Naive thymus-derived CD4-positive, alpha-beta T cell (primary cell): ENCODE measurements at places on chromosomes 5 and 9.

GRCh38 chr9:120324996-120325642 is 254.8 kb downstream of the CDK5RAP2 start:
- DNase-seq = no peak

- DNase-seq = no peak
These were observed 150.3 kb downstream of the CDH18 start for GRCh38 chr5:19837536-19838174.

GRCh38 chr5:115571441-115571878 is 26.9 kb upstream of the FEM1C start:
- DNase-seq = no peak

- DNase-seq = no peak
These were observed 22.7 kb downstream of the GRIA1 start for GRCh38 chr5:153513156-153513555.

GRCh38 chr5:142544071-142544753 is 141.7 kb downstream of the FGF1 start:
- no peak for DNase-seq

DNA sequence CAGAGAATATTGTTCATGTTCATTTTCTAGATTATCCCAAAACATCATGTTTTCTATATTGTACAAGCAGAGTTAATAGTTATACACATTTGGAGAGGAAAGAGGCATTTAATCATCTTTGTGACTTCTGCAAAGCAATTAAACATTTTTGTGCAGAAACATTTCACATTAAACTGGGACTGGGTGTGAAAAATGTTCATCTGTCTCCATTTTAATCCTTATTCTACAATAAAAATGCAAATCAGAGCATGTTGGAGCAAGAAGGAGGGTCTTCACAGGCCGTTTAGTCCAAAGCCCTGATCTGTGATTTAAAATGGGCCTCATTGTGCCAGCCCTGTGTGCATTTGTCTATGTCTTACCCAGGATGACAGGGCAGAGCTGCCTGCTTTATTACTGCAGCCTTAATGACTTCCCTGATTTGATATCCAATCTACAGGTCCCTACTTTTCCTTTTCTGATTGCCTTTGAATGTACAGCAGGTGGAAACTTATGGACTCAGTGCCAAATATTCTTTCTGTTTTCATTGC is 183.5 kb downstream of the CAVIN4 start:
- no peak for DNase-seq

DNA sequence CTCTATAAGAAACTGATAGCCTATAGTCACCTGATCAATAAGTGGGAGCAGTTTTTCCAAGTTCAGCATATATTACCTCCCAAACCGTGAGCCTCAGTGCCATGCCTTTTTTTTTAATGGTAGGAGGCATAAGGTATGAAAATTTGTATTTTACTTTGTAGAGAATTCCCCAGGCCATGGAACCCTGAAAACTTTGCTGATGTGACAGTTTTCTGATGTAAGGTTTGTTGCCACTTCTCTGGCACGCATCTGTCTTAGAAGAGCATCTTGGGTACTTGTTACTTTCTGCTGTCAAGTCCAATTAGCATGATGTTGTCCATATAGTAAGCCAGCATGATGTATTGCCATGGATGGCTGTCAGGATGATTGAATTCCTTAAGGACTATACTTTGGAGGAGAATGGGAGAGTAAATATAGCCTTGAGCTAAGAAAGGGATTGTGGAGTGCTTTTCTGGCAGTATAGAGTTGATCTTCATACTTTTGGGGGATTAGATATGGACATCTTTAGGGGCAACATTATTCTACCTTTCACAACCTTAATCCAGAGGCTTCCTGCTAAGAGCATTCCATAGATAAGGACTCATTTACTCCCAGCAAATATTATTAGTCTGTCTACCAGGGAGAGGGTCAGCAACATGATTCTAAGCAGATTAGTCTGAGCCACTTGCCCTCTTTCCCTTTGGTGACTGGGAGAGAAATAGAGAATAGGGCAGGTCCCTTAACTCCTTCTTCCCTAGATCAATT is 389.6 kb downstream of the YTHDC2 start:
- DNase-seq = no peak

GRCh38 chr9:114452219-114453165 is 52.8 kb downstream of the WHRN start:
- DNase-seq = peak; percentile 45

DNA sequence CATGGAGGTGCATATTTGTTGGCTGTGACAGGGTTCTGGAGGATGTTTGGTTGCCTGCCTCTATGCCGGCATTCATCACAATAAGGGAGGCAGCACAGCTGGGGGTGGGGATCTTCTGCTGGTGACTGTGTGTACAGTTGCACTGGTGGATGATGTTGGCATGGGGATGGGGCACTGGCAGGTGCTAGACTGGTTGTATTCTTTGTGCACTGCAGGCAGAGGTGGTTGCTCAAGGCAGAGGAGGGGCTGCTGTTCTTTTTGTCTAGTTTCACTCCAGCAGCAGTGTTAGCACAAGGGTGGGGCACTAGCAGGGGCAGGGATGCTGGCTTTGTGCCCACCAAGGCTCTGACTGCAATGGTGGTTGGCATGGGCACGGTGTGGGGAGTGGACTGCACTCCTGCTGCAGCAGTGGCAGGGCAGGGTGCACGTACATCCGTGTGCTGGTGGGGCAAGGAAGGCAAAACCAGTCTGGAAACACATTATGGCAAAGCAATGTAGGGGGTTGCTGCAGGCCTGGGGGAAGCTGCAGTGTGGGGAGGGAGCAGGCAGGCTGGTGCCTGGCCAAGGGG is 69.3 kb downstream of the ISOC1 start:
- no peak for DNase-seq

- DNase-seq = no peak
These were observed 57.7 kb upstream of the CPEB4 start for GRCh38 chr5:173830421-173830820.

DNA sequence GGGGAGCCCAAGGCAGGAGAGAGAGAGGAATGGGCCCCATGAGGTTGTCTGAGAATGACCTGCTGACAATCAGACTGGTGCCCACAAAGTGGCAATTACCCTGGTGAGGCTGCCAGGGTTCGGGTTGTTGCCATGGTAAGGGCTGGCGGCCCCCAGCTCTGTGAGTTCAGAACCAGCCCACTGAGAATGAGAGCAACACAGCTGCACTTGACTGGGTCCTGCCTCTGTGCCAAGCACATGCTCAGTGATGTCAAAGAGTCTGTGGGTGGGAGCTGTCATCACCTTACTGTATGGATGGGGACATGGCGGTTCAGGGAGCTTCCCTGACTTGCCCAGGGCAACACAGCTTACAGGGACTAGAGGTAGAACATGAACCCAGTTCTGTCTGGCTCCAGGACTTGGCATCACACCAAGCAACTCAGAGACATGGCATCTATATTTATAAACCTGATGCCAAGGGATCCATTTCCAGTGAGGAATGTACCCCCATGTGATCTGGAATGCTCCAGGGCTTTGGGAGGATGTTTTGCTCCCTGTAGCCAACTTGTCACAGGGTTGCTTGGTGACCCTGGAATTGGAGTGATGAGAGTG is 38.2 kb upstream of the TEX48 start:
- no peak for DNase-seq

- no peak for DNase-seq
These were observed 19.4 kb downstream of the IPO11 start for GRCh38 chr5:62431735-62432620.

DNA sequence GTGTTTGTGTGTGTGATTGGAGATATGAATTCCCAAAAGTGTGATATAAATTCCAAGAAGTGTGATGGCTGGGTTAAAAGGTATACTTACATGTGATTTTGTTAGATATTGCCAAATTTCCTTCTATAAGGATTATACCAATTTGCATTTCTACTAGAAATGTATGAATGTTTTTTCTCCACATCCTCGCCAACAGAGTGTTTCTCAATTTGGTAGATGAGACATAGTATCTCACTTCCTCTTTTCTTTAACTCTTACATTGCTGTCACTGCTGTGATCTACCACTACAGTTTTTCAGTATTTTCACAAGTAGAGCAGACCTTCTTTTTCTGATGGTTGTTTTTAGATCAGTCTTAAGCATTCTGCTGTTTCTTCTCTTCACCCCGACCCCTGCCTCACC is 111.3 kb downstream of the FER start:
- DNase-seq = no peak

DNA sequence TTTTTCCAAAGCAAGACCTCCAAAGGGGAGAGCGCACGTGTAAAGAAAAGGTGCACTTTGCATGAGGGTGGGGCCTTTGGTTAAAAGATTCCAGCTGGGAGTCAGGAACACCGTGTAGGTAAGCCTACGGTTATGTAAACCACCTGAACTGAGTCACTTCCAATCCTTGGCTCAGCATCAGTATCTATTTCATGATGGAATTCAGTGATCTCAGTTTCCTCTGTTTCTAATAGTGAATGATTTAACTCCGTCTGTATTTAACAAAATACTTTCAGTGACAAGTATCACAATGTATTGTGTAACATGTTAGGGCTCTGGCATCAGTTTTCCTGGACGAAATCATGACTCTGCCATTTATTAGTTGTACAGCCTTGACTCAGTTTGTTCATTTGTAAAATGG is 1.3 kb upstream of the SVEP1 start:
- DNase-seq = no peak

GRCh38 chr5:176819476-176819875 is 9.1 kb downstream of the UNC5A start:
- no peak for DNase-seq

GRCh38 chr5:115774684-115775083 is 41.8 kb downstream of the CDO1 start:
- DNase-seq = no peak

DNA sequence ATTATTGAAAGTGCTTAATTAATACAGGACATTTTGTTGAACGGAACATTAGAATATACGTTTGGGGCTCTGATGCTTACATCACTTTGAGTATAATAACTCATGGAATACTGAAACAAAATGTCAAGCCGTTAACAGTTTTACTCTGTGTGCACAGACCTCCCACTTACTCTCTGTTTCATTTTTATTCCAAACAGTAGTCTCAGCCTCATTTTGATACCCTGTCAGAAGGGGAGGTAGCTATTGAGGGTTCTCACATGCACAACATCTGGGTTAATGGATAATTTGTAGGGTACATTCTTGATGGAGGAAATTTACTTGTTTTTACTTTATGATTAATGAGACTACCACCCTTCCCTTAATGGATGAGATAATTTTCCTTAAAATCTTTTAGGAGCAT is 59.0 kb downstream of the SCAMP1 start:
- DNase-seq = no peak

DNA sequence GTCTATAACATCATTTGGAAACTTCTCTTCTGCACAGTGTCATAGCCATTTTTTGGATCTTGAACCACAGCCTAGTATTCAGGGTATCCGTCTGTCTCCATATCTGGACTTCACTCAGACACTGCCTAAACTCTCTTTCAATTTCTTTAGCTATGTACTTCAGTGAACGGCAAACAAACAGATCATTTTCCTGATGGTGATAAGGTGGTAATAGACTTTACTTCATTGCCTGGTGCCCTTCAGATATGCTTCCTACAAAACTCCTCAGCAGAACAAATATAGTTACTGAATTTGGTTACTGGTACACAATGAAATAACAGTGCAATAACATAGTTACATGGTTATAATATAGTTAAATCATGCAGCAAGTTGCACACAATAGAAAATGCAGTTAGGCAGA is 348.2 kb downstream of the ZSWIM6 start:
- DNase-seq = no peak

DNA sequence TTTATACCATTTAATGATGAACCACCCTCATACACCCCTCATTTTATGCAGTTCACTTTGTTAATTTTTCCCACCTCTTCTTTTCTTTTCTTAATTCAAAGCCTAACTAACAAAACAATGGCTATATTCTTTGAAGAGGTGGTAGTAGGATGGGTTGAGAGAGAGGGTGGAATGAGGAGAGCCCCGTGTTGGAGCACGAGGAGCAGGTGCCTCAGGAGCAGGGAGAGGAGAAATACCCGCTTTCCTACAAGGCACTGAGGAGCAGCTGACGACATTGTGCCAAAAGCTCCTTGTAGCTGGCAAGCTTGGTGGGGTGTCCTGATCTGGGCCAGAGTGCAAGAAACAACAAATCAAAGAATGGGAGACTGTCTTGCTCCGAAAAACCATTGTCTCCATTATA is 129.6 kb downstream of the HTR4 start:
- DNase-seq = no peak

DNA sequence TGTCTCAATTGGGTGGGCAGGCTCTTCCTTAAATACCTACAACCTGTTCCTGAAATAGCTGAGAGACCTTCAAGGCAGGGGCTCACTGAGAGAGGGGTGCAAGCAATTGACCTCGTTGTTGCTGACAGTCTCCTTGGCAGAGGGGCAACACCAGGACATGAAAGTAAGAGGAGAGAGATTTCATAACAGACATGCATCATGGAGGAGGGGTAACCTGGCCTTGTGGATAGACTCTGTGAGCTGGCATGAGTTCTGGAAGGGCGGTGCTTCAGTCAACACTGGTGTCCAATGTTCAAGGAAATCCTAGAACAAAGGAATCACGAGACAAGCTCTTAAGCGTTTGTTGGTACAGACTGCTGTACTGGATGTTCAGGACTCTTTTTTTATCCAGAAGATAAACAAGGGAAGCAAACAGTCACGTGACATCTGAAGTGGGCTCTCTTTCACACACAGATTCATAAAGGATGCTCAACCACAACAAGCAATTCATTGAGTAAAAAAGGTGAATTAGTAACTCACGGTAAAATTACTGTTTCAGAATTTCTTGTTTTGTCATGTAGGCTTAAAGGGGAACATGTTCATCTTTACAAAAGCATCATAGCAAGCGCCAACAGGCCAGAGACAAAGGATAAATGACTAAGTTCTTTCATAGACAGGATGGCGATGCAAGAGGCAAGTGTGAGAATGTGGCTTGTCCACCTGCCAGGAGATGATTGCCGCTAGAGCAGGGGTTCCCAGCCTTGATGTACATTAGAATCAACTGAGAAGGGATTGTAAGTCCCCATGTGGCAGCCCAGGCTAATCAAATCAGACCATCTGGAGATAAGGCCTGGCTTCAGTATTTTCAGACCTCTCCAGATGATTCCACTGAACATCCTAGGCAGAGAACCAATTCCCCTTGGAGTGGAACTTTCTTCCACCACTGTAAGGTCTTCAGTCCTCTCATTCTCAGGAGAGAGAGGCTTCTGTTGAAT is 20.7 kb downstream of the ANKRA2 start:
- DNase-seq = no peak

DNA sequence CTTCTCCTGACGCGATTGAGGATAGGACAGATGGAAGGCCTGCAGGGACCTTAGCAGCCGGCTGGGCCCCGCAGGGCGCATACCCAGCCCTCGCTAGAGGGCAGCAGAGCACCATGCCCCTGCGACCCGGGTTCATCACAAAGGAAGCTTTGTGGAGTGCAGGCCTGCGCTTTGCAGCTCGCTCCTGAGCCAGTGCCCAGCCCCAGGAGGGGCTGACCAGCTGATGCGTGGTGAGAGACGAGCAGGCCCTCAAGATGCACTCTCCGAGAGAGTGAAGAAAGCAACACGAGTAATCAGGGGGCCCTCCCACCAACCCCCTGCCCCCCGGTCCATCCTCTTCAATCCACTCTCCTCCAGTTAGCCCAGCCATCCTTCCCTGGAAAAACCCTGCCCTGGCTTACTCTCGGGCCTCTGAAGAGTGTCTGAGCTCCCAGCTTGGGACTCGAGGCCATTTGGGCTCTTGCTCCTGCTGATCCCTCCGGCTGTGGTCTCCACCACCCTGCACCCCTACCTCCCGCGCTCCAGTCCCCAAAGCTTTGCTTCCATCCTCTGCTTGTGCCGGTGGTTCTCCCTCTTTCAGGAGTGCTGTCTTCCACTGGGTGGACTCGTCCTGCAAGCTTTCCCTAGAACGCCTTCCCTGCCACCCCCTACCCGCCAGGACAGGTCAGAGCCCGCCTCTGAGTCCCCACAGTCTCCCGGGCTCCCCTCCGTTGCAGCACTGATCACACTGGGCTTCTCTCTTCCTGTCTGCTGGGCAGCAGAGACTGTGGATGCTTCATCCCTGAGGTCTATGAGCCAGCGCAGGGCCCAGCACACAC is 9.1 kb upstream of the KIF12 start:
- DNase-seq = no peak
